NAMALWA (cell line): ENCODE measurements at places on chromosomes 12 and 14.

DNA sequence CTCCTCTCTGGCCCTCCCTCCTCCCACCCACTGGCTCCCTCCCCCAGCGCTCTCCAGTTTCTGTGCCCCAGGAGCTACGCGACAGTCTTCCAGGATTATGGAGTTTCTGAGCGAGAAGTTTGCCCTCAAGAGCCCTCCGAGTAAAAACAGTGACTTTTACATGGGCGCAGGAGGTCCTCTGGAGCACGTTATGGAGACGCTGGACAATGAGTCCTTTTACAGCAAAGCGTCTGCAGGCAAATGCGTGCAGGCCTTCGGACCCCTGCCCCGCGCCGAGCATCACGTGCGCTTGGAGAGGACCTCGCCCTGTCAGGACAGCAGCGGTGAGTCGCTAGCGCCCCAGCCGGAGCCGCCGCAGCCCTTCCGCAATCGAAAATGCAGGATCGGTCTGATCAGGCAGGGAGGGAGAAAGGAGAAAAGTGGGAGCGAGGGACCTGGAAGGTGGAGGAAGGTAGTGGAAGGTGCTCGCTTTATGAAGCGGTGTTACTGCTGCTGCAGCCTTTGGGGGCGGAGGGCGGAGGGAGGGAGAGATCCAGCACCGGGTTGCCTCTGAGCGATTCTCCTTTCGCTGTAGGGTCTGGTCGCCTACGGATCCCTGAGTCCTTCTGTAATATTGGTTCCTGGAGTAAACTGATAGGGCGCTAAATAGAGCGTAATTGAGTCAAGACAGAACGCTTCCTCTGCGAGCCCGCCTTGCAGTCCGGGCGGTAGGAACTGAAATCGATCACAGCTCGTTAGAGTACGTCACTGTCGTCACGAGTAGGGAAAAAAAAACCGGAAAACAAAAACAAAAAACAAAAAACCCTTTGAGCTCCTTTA is at the start of gene ALX1:
TSS of gene ALX1 (plus strand) at position 56 of the 819 bp plus-strand sequence. CDS start at position 98, 42 bp downstream.
- no peak for DNase-seq

DNA sequence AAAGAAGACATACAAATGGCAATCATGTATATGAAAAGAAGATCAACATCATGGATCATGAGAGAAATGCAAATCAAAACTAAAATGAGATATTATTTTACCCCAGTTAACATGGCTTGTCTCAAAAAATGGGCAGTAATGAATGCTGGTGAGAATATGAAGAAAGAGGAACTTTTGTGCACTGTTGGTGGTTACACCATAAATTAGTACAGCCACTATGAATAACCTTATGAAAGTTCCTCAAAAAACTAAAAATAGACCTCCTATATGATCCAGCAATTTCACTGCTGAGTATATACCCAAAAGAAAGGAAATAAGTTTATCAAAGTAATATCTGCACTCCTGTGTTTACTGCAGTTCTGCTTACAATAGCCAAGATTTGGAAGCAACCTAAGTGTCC is 151.7 kb downstream of the PDZRN4 start:
- DNase-seq, result no peak

DNA sequence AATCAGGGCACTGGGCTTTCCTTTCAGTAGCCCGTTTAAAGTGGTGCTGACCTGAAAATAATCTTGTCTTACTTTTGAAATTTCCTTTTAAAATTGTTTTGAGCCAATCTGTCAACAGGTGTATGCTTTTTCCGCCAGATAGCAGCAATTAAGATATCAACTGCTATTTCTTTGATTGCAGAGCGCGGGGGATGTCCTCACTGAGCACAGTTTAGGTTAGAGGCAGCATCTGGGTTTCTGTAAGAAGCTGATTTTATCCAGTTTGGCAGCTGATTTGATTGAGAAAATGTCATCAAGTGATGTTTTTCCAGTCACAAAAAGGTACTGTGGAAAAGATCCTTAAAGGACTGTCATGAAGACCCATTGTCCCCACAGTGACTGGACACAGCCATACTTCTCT is 371.8 kb downstream of the ADAMTS20 start:
- DNase-seq, result no peak

DNA sequence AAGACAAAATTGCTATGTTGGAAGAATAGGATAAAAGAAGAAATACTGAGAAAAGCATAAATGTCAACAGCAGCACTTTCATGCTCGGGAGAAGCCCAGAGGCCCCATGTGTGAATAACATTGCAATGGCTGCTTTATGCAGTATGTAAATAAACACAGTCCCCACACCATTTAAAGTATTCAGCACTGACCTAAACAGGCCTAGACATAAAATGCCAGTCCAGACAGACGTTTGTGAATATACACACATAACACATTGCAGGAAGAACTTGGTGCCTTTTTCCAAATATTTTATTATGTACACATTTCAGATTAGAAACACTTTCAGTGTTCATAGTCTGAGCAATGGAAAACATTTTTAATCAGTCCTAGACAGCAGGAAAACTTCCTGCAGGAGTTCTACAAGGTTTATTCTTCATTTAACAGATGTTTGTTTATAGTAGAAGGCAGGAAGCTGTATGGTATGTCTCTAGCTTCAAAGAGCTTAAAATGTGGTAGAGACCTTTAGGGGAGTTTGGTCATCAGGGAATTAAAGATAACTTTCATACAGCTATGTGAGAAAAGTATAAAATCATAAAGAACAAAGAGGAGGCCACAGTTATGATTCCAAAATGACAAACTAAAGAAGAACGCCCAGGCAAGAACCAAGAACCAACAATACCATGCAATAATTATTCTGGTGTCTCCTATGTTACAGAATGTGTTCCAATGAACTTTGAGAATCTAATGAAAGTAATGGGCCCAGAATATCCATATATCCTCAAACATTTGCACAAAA is 30.6 kb upstream of the SLC38A2 start:
- no peak for DNase-seq

DNA sequence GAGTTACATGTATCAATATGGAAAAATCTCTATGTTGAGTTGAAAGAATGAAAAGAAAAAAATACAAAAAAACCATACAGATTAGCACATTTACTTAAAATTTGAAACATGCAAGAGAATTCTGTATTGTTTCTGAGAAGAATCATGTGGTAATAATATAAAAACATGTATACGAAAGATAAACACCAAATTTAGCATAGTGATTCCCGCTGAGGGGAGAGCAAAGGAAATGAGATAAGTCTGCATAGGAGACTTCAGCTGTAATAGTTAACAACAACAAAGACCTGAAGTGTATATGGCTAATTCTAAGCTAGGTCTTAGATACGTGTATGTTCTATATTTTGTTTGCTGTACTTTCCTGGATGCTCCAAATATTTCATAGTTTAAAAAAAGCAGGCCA is 46.5 kb downstream of the FNTB start:
- no peak for DNase-seq

GRCh38 chr14:92686900-92687427 is 61.5 kb downstream of the LGMN start:
- peak; percentile 70 for DNase-seq

- no peak for DNase-seq
Measured at GRCh38 chr14:20986811-20987210, 3.0 kb upstream of the METTL17 start.

GRCh38 chr12:11732023-11732422 is 82.5 kb downstream of the ETV6 start:
- DNase-seq, result peak; percentile 39

GRCh38 chr14:81952917-81953316 is 419.3 kb upstream of the SEL1L start:
- no peak for DNase-seq

GRCh38 chr12:90338365-90338764 is 616.6 kb downstream of the CCER1 start:
- no peak for DNase-seq

GRCh38 chr14:71883094-71883493 is 49.1 kb upstream of the RGS6 start:
- DNase-seq, result no peak

DNA sequence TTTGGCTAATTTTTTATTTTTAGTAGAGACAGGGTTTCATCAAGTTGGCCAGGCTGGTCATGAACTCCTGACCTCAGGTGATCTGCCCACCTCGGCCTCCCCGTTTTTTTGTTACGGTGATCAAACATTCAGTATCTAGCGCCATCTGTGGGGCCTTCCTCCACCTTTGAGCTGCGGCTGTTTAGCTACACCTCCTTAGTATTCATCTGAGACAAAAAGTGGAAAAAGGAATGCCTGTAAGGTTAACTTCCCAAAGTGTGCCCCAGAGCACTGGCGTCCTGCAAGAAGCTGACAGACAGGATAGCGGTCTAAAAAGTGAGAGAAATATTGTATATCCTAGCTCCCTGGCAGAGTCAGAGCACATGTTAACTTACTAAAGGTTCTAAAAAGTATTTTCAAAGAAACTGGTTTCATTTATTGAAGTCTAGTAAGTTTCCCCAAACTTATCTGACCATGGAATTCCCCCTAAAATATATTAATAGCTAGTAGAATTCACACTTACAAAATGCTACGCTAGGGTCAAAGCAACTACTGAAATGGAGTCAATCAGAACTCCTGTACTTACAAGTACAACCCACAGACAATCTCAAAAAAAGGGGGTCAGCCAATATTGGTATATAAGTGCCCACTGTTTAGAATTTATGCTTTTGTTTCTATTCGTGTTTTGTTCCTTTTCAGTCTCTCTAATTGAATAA is 59.1 kb downstream of the DUSP16 start:
- DNase-seq, result no peak

DNA sequence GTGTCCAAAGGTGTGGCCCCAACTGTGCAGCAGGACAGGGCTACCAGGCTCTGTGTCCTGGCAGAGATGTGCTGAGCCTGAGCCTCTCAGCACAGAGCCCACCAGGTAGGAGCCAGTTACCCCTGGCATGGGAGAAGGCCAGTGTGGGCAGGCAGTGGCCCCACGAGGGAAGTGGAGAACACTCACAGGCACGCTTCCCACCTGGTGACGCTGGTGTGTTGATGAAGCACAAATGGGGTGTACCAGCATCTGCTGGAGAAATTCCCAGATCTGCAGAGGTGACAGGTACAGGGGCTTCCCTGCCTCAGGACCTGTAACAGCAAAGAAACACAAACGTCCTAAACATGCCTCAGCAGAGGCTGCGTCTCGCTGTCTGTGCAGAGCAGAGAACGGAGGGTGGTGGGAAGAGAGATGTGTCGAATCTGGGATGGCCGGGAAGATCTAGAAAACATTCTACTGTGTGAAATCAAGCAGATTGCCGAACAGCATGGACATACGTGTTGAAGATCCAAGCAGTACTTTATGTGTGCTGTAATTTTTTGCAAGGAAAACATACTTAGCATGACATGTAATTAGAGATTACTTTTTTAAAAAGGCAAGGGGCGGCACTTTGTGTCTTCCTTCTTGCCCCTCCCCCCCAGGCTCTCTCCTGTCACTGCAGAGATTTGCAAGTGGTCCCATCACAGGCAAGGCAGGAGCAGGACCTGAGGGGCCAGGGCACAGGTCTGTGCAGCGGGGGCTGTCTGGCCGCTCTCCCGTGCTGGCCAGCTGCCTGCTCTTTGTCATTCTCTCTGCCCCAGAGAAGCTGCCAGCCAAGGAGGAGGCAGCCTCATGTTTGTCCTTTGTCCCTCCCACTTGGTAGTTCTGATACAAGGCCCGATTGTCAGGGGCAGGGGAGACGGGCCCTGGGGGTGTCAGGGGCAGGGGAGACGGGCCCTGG is 17.3 kb downstream of the HIP1R start:
- no peak for DNase-seq

DNA sequence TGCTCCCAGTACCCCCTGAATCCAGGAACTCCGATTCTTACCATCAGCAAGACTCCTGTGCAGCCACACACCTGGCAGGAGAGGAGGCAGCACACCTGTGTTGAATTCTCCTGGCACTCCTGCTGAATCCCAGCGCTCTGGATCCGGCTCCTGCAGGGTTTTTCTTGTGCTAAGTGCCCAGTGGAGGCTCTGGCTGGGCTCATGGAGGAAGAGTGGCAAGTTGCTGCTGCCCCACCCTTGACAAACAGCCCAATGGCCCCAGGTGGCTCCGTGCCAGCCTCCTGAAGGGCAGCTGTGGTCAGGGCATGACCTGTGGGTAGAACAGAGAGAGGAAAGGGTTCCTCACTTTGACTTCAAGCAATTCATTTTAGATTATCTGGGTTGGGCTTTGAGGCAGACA is 20.0 kb downstream of the CRACR2A start:
- DNase-seq, result no peak

DNA sequence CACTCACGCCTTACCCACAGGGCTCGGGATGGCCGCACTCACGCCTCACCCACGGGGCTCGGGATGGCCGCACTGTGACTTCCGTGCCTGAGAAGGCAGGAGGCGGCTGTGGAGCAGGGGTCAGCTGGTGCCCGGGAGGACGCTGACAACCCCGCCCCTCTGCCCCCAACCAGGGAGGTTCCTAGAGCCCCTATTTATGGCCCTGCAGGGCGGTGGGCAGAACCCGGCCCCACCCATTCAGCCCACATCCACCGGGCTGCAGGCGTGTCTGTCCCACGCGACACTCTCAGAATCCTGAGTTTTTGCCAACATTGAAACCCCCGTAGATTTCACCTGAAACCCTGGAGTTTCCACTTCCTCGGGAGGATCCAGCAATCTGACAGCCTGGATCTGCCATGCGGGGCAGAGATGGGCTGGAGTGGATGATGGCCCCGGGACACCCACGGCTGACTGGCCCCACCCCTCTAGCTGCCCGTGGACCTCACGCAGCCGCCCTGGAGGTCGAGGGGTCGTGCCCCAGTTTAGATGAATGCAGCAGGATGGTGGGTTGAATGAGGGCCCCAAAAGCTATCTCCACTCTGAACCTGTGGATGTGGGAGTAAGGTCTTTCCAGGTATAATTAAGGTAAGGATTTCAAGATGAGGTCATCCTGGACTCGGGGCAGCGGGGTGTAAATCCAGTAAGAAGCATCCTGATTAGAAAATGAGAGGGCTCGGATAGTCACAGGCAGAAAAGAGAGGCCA is 20.4 kb downstream of the GALNT9 start:
- no peak for DNase-seq

GRCh38 chr14:61202124-61202523 is 79.0 kb downstream of the TMEM30B start:
- DNase-seq, result no peak
